ENCODE measurements at places on chromosomes 3 and 15.
A peak's percentile ranks its signal among the peaks of the same experiment; 100 is the strongest.

DNA sequence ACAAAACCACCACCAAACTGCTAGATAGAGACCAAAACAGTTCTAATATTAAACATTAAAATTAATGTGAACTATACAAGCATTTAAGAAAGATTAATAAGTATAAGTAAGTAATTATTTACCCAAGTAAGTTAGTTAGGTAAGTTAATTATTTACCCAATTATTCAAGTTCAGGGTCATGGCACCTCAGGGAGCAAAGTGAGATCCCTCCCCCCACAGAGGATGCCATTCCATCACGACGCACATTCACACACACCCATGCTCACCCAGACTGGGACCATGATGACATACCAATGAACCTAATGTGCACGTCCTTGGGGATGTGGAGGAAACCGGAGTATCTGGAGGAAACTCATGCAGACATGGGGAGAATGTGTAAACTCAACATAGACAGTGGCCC, 229.1 kb downstream of the NR2F2 start:
- no peak for DNase-seq

DNA sequence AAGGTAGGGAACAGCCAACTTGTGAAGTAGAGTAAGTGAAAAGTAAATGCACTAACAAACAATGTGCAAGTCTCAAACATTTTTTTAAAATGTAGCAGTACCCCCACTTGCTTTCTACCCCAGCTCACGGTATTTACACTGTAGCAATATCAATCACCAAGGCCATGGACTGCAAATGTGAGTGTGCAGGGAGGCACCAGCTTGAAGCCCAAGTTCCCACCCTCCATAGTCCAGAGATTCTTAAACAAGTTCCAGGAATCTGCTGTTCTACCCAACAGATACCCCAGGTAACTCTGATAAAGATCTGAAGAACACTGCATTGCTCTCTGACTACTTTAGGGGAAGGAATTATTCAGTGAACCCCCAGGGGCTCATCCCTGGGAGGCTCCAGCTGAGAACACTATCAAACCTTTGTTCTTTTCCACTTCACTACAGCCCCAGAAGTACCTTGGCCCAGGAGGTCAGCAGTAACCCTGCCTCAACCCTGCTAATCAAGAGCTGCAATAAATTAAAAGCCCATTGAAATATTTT, 86.1 kb downstream of the FOXP1 start:
- DNase-seq = no peak

- no peak for DNase-seq
These were observed 86.9 kb upstream of the PRR23E start for GRCh38 chr3:127106053-127106452.

- DNase-seq = no peak
These were observed 364.9 kb downstream of the AGBL1 start for GRCh38 chr15:86444527-86444926.

- no peak for DNase-seq
These were observed 1.8 kb downstream of the GSK3B start for GRCh38 chr3:120092474-120092873.

DNA sequence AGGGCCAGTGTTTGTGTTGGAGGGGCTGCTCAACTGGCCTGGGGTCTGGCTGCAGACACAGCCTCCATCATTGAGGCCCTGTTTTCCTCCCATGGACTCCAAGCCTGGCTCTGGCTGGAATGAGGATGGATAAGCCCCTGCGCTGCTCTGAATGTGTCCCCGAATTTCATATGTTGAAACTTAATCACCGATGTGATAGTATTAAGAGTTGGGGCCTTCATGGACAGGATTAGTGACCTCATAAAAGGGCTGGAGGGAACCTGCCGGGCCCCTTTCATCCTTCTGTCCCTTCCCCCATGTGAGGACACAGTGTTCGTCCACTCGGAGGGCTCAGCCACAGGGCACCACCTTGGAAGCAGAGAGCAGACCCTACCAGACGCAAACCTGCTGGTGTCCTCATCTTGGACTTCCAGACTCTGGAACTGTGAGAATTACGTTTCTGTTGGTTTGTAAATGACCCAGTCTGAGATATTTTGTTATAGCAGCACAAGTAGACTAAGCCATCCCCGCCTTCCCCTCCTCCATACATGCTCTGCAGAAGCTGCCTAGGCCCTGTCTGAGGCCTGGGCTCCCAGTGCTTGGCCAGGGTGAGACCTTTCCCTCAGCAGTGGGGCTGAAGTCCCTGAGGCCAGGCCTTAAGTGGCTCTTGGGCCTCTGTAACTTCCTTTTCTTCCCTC, 3.8 kb upstream of the LCTL start:
- DNase-seq = no peak

GRCh38 chr3:43142472-43142871, 36.6 kb upstream of the POMGNT2 start:
- no peak for DNase-seq

- DNase-seq = no peak
These were observed 597.3 kb downstream of the ZIC1 start for GRCh38 chr3:148006508-148006907.

DNA sequence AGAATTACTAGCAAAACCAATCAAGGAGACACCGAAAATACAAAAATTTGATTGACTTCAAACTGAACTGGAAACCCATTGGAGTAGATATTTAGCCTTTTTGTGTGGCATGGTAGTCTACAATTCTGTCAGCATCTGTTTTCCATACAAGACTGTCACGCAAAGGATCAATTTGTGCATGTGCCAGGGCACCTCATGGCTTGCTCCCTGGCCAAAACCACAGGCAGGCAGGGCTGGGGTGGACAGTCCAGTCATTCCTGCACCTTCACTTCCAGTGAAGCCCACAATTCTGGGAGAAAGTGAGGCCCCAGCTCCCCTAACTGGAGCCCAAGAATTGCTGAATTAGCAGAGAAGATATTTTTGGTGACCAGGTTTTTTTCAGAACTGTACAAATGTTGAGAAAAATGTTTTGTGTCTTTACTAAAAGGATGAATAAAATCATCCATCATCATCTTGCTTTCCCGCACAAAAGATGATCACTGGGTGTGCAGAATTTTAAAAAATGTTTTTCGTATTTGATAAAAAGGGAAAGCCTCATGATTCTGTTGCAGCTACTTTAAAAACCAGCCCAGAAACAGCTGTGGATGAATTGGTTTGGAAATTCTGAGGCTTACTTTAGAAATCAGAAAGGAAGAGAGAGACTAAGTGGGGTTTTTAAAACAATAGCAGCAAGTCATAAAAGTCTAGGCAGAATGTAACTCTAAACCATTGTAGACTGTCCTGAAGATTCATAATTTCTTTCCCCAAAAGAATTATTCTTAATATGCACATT, 86.4 kb downstream of the PCCB start:
- no peak for DNase-seq

- no peak for DNase-seq
These were observed 53.5 kb downstream of the CYP19A1 start for GRCh38 chr15:51284871-51285270.

DNA sequence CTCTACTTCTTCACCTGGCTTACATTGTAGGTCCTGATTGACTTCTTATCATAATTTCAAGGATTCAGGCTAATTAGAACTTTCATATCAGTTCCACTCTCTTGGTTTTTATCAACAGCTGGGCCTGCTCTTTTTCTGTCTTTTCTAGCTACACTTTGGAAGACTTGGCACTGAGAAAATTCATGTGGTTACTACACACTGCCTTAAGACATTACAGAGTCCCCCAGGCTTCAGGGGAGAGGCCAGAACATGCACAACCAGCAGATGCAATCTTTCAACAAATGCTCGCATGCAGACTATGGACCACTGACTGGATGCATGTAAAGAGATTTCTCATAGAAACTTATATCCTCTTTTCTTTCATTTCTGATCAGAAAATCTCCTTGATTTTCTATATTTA, 423.5 kb downstream of the TUSC7 start:
- no peak for DNase-seq

DNA sequence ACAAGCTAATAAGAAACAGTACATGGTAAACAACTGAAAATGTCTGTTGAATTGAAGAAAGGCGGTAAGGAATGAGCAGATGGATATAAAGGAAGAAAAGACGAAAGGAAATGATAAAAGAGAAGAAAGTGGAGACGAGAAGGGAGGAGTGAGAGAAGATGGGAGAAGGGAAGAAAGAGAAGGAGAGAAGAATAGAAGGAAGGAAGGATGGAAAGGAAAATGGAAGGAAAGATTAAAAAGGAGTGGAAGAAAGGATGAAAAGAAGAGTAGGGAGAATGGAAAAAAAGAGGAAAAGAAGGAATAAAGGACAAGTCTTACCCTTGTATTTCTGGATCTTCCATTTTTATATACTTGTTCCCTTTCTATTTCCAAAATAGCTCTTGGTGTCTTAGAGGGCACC, 17.7 kb downstream of the CPNE4 start:
- DNase-seq = no peak

GRCh38 chr3:124886168-124887056, 753 bp downstream of the ITGB5 start:
- peak; percentile 24 for DNase-seq

GRCh38 chr15:76533995-76534394, 197.4 kb downstream of the ISL2 start:
- no peak for DNase-seq

DNA sequence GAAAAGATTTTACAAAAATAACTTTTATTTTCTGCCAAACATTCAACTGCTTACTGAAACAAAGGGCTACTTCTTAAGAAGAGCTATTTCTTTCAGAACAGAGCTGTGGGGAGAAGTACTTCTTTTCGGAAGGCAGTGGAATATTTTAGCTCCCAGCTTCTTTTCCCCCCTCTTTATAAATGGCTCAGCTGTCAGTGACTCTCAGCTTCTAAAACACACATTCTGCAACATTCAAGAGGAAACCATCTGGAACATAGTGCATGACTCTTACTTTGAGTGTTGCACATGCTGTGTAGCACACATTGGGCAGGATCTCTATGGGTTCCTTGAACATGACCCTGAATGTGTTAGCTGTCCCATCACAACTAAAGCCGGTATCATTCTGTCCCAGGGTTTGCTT, 7.0 kb upstream of the C15orf40 start:
- no peak for DNase-seq

DNA sequence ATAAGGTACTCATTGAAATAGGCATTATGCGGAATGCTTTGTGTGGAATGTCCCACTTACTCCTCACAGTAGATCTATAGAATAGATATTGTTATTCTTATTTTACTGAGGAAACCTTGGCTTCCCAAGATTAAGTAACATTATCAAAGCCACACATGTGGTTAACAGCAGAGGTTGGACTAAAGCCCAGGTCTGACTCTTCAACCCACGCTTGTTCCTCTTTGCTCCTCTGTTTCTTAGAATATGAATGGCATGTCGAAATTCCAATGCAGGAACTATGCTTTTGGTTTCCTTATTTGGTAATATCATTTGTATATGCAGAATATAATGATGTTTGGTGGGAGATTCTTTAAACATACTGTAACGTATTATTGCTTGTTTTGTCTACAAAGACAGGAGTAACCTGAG, 818.8 kb upstream of the LMCD1 start:
- no peak for DNase-seq

DNA sequence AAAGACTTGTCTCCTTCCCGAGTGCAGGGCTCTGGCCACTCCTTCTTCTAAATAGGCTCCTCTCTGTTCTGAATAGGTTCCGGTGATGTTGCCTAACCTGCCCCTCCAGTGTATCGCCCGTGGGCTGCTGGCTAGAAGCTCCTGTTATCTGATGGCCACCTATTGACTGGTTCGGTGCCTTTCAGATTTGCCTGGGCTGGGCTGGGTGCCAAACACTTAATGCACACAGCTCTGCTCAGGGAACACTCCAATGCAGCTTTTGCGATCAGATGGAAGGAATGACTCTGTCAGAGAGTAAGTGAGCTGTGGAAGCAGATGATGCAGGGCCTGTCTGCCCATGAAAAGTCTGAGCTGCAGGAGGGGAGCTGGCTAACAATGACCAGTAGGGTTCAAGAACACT, 112.9 kb downstream of the CORO2B start:
- DNase-seq = no peak

DNA sequence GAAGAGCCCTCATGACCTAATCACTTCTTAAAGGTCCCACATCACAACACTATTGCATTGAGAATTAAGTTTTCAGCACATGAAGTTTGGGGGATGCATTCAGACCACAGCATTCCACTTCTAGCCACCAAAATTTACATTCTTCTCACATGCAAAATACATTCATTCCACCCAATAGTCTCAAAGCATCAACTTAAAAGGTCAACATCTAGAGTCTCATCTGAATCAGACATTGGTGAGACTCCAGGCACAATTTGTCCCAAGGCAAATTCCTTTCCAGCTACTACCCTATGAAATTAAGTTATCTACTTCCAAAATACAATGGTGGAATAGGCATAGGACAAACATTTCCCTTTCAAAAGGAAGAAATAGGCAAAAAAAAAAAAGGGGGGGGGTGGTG, 64.9 kb downstream of the PLSCR2 start:
- no peak for DNase-seq

DNA sequence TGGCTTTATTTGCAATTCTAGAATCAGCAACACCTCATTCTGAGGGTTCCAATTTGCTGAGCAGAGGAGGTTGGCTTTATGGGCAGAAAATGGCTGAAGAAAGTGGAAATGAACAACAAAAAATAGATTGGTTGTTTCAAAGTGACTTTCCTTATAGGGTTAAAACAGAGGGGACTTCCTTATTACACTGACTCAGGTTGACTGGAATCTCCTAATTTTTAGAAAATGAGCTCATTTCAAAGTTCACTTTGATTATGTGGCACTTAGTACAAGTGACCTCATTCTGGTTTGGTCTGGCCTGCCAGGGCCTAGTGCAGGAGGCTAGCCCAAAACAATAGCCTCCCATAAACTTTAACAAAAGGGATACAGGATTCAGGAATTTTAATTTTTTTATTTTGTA, 41.4 kb downstream of the NFKBIZ start:
- no peak for DNase-seq

DNA sequence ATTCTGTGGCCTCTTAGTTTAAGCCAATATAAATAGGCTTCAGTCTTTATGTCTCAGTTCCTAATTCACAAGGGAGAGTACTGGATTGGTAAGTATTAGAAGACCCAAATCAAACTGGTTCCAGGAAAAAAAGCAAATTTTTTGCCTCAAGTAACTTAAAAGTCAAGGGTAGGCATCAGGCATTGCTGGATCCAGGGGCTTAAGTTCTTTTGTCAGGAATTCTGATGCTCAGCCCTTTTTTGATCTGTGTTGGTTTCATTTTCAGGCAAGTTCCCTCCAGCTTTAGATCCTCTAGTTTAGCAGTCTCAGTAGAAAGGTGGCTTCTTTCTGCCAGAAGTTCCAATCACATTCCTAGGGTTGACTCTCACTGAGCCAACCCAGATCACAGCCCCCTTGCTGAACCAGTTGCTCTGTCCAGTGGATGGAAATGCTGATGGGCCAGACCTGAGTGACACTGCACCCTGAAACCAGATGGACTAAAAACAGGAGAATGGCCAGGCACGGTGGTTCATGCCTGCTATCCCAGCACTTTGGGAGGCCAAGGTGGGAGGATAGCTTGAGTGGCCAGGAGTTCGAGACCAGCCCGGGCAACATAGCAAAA, 253.5 kb downstream of the SHQ1 start:
- no peak for DNase-seq

GRCh38 chr3:123660900-123661299, 76.0 kb upstream of the HACD2 start:
- no peak for DNase-seq

- DNase-seq = no peak
These were observed 26.3 kb downstream of the NGRN start for GRCh38 chr15:90291679-90292356.

Measured in activated CD4-positive, alpha-beta T cell treated with anti-CD3 and anti-CD28 coated beads, Interleukin-2, amount 50 U/mL, for 4 hours (primary cell).